ENCODE measurements at places on chromosomes 11 and 22.

GRCh38 chr11:69298267-69299022, 4.5 kb downstream of the MYEOV start:
- DNase-seq, result no peak

DNA sequence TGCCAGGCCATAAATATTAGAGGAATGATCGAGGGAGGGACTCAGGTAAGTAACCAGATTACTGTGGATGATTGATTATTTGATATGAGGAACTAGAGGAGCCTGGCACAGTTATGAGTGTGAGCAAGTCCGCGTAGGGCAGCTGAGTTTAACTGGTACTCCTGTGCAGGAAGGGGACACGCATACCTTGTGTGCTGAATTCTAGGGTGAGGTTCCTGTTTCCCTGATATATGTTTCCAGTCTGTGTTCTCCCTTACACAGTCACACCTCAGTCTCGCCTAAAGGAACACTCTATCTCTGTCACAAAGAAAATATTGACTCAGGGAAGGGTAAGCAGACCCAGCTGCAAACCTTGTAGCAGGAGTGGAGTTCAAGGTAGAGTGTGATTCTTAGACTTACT, 17.4 kb downstream of the SGSM3 start:
- no peak for DNase-seq

DNA sequence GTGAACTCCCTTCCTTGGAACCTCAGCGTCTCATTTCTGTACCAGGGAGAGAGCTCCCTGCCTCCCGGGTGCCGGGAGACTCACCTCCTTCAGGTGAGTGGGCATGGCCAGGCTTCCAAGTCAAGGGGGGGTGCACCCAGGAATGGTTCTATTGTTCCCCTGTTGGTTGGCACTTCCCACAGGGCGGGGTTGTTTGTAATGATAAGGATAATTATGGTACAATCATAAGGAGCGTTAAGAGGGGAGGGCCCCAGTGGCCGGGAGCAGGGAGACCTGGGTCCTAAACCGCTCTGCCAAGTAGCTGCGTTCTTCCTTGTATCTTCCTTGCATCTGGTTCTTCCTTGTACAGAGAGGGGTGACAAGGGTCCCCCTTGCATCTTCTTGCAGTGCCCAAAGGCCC, 79.1 kb downstream of the LRRC32 start:
- DNase-seq, result no peak

DNA sequence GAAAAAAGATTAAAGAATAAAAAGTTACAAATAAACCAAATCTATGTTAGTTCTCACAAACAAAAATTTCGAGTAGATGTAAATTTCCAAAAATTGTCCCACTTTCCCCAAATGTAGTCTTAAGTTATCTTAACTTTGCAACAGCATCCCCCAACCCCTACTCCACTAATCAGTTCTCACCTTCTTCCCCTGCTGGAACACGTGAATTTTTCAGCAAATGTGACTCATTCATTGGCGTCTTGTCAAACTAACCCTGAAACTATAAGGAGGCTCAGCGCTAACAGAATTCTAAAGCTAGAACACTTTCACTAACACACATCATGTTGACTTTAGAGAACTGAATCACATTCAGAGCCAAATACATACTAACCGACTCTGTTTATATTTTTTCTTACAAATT, 46.1 kb downstream of the PHF21A start:
- no peak for DNase-seq

GRCh38 chr11:64871492-64871891, 6.9 kb downstream of the EHD1 start:
- no peak for DNase-seq

GRCh38 chr11:2817431-2817830, 68.1 kb downstream of the CDKN1C start:
- no peak for DNase-seq

DNA sequence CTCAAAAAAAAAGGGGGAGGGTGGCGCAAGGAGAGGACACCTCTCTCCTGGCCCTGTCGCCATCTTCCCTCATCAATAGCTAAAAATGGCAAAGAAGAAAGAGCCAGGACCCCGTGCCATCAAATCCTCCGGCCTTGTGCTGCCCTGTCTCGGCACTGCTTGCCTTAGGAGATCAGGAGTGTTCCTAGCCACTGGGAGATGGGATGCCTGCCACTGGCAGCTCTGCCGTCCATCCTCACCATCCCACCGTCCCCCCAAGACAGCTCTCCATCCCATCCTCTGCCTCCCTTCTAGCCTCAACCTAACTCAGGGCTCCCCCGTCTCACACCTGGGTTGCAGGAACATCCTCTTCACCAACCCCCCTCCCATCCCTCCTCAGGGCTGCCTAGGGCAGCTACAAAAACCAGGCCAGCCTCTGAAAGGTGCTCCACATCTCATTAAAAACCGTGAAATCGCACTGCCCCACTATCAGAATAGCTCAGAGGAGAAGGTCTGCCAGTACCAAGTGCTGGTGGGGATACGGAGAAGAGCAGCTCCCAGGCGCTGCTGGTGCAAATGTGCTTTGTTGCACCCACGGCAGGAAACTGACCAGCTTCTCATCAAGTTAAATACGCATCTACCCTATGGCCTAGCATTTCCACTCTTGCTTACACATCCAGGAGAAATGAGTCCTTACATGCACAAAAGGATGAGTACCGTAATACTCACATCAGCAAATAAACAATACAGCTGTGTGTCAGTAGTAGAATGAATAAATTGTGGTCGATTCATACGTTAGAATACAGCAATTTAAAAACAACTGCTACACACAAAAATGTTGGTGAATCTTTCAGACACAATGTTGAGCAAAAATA, 31.7 kb upstream of the GCAT start:
- no peak for DNase-seq

DNA sequence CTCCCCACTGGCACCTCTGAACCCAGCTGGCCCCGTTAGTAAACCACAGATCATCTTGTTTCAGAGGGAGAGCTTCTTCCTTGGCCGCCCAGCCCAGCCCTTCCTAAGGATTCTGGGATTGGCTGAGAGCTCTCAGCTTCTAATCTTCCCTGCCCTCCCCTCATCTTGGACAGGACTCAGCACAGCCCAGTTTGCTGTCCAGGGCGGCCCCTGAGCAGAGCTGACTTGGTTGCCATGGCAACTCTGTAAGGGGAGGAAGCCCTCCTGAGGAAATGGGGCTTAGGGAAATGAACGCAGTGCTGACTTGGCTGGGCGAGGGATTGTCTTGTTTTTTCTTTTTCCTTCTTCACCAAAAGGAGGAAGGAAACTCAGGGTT, 4.6 kb downstream of the APOL4 start:
- DNase-seq, result no peak

DNA sequence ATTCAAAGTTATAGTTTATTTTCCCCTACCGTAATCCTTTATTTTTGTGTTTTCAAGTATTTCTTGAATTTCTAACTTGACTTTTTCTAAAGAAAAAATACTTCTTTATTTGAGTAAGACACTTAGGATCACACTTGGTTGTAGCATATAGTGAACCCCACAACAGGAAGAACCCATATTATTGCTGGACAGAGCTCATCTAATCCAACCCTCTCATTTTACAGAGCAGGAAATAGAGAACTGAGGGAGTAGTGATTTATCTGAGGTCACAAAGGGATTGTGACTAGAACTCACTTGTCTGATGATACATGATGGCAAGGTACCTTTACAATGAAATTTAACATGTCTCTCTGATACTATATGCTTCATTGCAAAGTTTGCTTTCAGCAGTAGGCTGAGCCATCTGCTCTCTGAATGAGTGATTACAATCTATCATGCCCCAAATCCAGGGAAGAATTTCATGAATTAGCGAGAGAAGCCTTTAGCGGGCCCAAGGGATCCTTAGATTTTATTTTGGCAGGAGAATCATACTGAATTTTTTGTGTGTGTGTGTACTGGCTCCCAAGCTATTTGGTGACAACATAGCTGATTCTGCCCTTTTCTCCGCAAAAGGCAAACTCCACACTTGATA, 9.8 kb downstream of the SLC17A6 start:
- DNase-seq, result no peak

DNA sequence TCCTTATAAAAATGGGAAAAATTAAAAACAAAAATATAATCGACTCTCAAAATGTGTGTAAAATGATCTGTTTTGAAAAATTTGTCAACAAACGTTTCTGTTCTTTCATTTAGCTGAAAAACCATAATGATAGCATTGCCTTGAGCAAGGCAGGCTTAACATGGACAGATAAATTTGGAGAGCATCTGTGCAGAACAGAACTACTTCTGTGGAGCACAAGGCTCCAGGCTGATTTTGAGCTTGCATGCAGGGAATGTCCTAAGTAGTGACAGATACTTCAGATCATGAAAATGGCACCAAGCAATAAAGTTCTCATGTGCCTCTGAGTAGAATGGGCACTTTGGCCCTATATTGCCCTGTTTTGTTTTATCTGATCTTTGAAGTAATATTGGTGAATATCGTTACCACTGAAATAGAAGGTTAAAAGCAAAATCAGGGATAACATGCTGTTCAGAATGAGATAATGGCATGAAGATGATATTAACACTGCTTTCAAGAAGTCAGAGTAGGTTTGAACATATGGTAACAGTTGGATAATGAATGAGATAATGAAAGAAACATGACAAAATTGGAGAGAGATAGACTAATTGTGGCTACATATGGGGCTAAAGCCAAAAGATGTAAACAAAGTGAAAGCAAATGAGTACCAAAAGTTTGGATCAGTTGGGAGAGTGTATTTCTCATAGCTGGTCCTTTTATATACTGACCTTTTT, 730.5 kb upstream of the CCDC179 start:
- DNase-seq, result no peak

- DNase-seq, result no peak
These were observed 532.3 kb downstream of the BRD1 start for GRCh38 chr22:49295465-49295743.
